ENCODE measurements at places on chromosomes 11 and 22. TPM values are rescaled to one million over a fixed set of nuclear protein-coding genes. Genes with fewer than 3 reads are reported as not detected.

DNA sequence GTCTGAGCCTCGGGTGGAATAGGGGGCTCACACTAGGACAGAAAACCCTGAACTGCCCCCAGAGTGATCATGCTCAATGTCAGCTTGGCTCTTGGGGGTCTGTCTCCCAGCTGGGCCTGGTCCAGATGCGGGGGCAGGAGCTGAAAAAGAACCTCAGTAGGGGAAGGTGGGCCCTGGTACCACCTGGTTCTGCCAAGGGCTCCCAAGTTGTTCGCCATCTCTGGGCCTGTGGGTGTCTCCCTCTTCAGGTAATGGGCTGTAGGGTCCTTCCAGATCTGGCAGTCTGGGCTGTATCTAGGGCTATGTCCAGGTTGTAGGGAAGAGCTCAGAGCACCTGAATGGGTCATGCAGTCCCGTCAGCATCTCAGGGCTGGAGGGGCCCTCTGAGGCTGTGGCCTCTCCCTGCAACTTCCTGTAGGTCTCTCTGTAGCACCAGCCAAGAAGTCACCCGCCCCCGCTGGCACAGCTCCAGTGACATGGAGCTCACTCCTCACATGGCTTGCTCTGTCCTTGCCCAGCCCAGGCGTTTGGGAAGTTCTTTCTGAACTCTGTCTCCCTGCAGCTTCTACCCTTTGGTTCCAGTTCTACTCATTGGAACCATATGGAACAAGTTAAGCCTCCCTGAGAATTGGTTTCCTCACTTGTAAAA, 33.0 kb upstream of the SOX10 start:
- peak; percentile 93 for DNase-seq

- DNase-seq, result no peak
Measured at GRCh38 chr11:105740164-105740903, 130.5 kb downstream of the GRIA4 start.

- DNase-seq, result no peak
Measured at GRCh38 chr22:23790819-23791737, 4.3 kb downstream of the SMARCB1 start.

- DNase-seq, result no peak
Measured at GRCh38 chr22:30247974-30248373, 1.4 kb upstream of the LIF start.

DNA sequence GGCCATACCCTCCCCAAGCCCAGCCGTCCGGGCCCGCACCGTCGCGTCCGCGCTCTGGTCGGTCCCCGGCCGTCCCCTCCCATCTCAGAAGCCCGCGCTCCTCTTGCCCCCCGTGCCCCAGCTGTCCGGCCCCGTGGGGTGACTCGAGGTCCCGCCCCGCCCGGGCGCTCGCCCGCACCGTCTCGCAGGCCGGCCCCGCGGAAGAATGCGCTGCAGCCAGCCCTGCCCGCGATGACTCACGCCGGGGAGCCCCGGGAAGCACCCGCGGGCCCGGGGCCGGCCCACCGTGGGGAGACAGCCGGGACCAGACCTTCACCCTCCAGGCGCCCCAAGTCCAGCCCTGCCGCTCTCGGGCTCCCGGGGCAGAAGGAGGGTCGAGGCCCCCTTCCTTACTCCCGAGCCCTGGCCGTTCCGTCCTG, 320 bp upstream of the PHLDA2 start:
- DNase-seq, result peak; percentile 72

DNA sequence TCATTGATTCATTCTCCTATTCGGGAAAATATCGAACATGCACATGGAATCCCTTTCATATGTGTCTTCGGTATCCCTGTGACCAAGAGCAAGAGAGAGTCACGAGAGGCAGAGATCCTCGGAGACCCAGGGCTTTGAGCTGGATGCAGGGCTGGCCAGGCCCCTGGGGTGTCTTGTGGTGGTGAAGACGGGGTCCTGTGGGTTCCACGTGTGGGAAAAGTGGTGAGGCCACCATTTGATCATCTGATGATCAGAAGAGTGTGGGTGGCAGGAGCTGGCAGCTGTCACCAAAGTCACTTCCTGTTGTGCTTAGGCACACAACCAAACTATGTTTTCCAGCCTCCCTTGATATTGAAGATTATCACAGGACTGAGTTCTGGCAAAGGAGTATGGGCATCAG, 94.0 kb downstream of the BRD1 start:
- no peak for DNase-seq

DNA sequence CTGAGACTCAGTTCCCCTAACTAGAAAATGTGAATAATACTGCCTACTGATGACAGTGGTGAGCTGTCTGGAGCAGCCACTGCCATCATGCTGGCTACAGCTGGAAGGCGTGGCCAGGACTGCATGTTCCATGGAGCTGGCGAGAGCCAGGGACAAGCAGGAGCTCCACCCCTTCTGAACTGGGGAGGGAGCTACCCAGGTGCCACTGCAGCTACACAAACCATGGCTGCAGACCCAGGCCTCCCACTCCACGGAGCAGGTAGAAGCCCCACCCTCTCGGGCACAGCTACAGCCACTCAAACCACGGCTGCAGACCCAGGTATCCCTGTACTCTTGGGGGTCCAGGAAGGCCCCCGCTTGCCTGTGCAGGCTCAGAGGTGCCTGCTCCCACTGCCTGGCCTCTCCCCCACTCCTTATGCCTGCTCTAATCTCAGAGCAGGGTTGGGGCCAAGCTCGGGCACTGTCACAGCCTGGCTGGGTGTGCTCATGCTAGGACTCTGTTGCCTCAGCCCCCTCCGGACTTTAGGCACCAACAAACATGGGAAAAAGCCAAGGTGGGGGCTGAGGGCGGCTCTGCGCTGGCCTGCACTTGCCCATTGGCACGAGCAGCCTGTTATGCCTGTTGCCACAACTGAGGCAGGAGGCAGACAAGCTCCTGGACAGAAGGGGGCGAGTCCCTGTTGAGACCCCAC, 51.7 kb downstream of the RAB30 start:
- DNase-seq, result no peak

GRCh38 chr11:40986320-40986719, 473.1 kb downstream of the LRRC4C start:
- DNase-seq, result no peak

OR51B2 gene
- total RNA-seq, result 0.66 TPM

C11orf87 gene
- not detected for total RNA-seq

SLC35F2 gene
- total RNA-seq, result 3.0 TPM

OR5P2 gene
- not detected for total RNA-seq

RAB36 gene
- total RNA-seq, result 2.1 TPM

ANGPTL5 gene
- 0.36 TPM for total RNA-seq

OR51B5 gene
- not detected for total RNA-seq

MOGAT2 gene
- not detected for total RNA-seq
